ENCODE measurements at places on chromosomes 5 and 9.

DNA sequence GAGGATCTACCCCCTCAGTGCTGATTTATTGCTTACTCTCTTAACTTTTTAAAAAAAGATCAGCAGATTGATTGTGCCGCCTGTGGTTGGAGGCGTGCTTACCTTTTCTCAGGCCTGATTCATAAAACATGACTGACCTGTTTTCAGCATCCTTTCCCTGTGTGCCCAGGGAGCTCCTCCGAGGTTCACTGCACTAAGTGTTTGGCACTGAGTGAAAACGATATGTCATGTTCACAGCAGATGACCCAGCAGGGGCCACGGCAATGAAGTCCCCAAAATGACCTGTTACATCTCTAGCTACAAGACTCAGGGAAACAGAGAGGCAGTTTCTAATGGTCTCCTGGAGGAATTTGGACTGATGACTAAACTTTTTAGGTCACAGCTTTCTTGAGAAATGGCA lies 69.9 kb downstream of the INSYN2B start:
- no peak for DNase-seq

DNA sequence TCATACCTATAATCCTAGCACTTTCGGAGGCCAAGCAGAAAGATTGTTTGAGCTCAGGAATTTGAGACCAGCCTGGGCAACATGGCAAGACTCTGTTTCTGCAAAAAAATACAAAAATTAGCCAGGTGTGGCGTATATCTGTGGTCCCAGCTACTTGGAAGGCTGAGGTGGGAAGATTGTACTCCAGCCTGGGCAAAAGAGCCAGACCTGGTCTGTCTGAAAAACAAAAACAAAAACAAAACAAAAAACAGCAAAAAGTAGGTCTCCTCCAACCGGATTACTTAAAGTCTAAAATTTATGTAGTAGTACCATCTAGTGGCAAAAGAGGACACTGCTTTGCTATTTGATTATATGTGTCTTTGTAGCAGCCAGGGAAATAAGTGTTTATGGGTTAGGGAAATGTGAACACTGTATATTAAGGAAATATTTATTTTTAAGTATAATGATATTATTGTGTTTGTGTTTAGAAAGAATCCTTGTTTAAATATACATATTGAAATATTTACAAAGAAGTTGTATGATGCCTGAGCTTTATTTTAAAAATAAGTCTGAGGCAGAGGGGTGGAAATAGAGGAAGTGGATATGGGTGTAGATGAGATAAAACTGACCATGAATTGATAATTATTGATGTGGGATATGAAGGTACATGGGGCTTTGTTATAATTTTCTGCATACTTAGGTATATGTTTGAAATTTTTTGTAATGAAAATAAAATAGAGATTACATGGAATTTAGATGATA lies 20.0 kb downstream of the APC start:
- no peak for DNase-seq

GRCh38 chr9:14303521-14303920 lies 10.4 kb downstream of the NFIB start:
- no peak for DNase-seq

- DNase-seq, result no peak
Observed at GRCh38 chr5:37804401-37804800, 35.4 kb downstream of the GDNF start.

- no peak for DNase-seq
Observed at GRCh38 chr5:169494383-169494935, 89.1 kb upstream of the SPDL1 start.

- DNase-seq, result no peak
Observed at GRCh38 chr5:157993986-157994691, 135.2 kb upstream of the CLINT1 start.

- DNase-seq, result no peak
Observed at GRCh38 chr5:41878173-41878572, 7.9 kb upstream of the OXCT1 start.

GRCh38 chr9:122131401-122132001 lies 28.1 kb downstream of the NDUFA8 start:
- DNase-seq, result no peak

DNA sequence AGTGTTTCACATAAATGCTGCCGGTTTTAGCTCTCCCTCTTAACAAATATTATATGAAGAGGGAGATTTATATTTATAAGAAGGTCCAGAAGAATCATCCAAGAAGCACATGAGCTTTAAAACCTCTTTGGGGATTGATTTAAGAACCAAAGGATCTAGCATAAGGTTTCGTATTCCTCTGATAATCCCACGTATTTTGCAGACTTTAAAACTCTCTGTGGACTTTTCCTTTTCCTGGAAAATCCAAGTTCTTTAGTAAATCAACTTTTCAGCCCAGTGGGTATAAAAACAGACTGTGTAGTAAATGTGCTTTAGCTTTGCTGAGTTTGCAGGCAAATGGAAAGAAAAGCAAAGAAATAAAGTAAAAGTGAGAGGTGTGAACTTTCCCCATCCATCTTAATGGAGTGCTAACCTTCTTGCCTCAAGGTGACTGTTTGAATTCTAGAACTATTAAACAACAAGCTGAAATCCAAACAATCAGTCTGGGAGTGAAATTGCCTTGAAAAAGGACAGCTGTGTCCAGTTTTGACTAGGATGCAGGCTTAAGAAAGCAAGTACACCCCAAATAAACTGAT lies 363.4 kb upstream of the SLC24A2 start:
- no peak for DNase-seq

- DNase-seq, result no peak
Observed at GRCh38 chr9:133362359-133363044, 6.2 kb downstream of the SURF2 start.

DNA sequence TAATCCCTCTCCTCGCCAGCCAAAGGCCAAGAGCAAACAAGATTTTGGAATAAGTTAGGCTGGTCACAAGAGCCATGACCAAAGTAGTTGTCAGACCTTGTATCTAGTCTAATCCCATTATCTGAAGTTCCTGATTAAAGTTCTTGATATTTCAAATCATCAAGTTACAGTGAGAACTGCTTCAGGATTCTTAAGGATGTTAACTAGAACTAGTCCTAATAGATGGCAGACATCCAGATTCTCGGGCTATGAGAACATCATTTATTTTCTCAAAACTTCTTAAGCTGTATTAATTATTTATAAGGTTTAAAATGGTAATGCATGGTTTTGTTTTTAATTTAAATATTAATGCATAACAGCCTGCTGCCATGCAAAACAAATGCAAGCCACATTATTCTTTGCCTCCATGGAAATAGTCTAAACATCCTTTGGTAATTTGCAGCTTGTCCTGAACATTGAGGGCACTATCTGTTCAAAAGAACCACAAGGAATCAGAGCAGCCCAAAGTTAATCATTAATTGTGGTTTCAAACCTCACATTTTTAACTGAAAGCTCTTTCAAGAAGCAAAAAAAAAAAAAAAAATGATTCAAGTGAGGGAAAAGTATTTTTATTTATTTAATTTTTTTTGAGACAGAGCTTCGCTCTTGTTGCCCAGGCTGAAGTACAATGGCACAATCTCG lies 95.1 kb downstream of the TTC39B start:
- no peak for DNase-seq

GRCh38 chr5:137280656-137281055 lies 218.5 kb downstream of the SPOCK1 start:
- no peak for DNase-seq

DNA sequence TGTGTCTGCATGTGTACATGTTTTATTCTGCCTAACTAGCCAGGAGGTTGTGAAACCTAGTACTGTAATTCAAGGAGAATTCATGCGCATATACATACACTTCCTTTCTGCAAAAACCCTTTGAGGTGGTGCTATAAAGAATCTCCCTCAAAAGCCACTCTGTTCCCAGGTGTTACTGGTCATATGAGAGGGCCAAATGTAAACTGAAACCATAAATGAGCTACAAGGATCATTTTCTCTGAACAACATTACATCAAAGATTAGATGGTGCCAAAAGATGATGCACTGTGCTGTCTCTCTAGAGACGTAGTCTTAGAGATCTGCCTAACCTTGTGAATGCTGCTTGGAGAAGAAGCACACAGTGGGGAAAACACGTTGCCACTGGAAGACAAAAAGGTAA lies 15.7 kb downstream of the NREP start:
- DNase-seq, result no peak

GRCh38 chr5:139492700-139493192 lies 10.2 kb upstream of the STING1 start:
- DNase-seq, result no peak

- DNase-seq, result no peak
Observed at GRCh38 chr9:68546596-68547390, 6.1 kb upstream of the TMEM252 start.

DNA sequence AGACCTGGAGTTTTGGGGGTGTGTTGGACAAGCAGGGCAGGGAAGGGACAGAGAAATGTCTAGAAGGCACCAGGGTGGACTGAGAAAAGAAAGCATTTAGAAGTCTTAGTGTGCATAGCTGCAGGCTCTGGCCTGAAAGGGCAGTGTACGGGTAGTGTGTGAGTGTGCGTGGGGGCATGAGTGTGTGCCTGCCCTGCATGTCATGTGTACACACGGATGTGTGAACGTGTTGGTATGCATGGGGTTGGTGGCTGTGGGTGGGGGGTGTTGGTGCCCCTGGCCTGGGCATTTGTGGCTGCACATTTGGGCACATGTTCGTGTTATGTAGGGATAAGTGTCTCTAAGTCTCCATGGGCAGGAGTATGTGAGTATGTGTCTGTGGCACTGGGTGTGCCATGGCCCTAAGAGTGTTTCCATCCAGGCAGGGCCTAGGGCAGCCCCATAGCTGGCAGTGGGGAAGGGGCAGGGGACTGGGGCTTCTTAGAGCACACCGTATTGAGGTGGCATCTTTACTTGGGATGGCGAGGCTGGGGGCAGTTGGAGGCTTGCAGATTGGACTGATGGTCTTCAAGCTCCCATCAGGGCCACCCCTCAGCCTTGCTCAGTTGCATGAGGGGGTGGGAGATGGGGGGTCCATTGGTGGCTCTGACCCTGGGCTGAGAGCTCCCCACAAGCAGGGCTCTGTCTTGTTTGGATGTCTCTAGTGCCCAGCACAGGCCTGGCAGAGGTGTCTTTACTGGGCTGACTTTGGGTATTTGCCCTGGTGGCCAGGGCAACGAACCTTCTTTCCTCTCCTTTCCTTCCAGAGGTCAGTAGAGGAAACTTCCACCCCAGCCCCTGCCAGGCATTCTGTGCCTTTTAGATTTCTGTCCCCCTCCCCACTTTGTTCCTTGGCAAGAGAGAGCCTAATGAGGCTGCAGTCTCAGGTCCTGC lies 15.0 kb downstream of the PSD2 start:
- DNase-seq, result no peak

- no peak for DNase-seq
Observed at GRCh38 chr5:79793722-79794121, 104.1 kb downstream of the CMYA5 start.

DNA sequence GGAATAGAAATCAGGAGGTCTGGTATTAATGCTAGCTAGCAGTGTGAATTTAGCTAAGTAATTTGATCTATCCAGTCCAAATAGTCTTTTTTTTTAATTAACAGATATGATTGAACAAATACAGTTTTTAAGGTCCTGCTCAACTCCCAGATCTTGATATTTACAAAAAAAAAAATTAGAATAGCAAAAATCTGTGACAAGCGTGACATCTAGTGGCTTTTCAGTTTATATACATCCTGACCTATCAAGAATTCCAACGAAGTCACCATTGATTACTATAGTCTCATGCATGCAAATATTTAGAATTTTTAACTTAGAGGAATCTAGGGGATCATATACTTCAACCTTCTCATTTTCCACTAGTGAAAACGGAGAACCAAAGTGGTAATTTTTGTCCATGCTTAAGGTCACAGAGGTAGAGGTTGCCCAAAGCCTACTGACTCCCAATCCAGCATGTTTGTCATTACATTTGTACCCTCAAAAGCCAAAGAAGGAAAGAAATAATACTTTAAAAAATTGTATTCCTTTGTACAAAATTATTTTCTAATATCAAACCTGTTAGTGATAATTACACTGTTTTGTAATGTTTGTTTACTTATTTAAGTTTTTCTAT lies 17.6 kb upstream of the TARS1 start:
- no peak for DNase-seq

- DNase-seq, result no peak
Observed at GRCh38 chr5:167242701-167243100, 1048.7 kb upstream of the WWC1 start.

- DNase-seq, result no peak
Observed at GRCh38 chr9:110156902-110157301, 51.1 kb downstream of the C9orf152 start.

Data from activated T-cell treated with anti-CD3 and anti-CD28 coated beads for 48 hours (primary cell).